Left ventricle myocardium inferior (tissue), 1 donor: ENCODE measurements at places on chromosomes 2 and 18. TPM values are rescaled to one million over a fixed set of nuclear protein-coding genes. Genes with fewer than 3 reads are reported as not detected.

GRCh38 chr2:234320066-234320465 lies 176.8 kb downstream of the ARL4C start:
- no peaks in the 10 kb centered on the region for H3K4me1 ChIP-seq
- H3K36me3 ChIP-seq, result no peaks in the 10 kb centered on the region
- DNase-seq, result no peak
- H3K27me3 ChIP-seq, result peaks cover 18% of the 10 kb centered on the region
- H3K27ac ChIP-seq, result no peak overlapping the region

DNA sequence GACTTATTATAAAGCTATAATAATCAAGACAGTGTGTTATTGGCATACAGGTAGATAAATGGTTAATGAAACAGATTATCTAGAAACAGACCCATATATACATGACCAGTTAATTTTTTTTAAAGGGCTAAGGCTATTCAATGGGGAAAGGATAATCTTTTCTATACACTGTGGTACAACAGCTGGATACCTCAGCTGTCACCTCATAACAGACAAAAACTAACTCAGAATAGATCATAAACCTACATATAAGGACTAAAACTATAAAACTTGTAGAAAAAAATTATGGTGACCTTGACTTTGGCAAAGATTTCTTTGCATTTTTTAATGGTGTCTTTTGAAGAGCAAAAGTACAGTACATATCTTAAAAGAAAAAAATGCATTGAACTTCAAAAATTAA lies 30.2 kb downstream of the MAP3K2 start:
- DNase-seq, result no peak
- peaks cover 57% of the 10 kb centered on the region for H3K4me1 ChIP-seq
- H3K36me3 ChIP-seq, result no peaks in the 10 kb centered on the region
- no peak overlapping the region for H3K27ac ChIP-seq
- no peak overlapping the region for H3K4me3 ChIP-seq

DNA sequence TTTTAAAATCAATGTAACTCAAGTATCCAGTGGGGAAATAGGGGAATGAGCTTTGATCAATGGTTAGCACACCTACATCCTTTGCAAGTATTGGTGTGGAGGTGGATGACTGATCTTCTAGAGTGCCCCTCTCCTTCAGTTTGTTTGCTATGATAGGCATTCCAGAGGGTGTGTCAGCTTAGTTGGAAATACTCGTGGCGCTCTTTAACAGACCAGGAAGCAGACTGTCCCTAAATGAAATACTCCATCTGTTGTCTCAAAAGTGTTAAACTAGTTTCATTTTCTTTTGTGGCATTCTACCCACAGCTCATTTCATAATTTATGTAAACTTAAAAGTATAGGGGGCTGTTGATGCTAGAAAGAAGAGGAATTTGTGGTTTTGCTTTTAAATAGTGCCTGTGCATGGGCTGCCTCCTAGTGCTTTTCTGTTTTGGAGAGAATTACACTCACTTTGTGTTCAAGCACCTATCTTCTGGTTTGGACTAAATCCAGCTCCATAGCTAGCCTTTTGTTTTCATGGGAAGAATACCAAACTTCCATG lies 66.2 kb downstream of the STAT1 start:
- no peak for DNase-seq
- peak overlapping the region; percentile 40 for H3K4me3 ChIP-seq
- no peaks in the 10 kb centered on the region for H3K36me3 ChIP-seq
- H3K4me1 ChIP-seq, result peaks cover 32% of the 10 kb centered on the region

The KHK gene
- 2.9 TPM for total RNA-seq

GRCh38 chr2:176129813-176130146 lies 275 bp downstream of the HOXD8 start:
- H3K4me3 ChIP-seq, result peak overlapping the region; percentile 62
- no peak for DNase-seq
- peaks cover 99% of the 10 kb centered on the region for H3K27me3 ChIP-seq

DNA sequence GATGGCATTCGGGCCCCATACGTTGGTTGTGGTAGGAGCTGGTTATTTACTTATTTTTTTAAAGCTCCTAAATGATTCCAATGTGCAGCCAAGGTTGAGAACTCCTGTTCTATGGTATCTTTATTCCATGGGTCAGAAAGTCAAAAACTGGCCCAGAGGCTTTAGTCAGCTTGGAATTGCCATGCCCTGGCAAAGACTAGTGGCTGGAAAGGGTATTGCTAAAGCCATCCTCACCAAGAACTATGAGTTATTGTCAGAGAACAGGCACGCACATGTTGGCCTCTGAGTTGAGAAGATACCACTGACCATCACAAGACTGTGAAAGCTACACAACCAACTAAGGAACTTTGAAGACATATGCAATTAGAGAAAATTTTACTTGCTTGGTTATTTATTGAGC lies 47.9 kb upstream of the ACMSD start:
- H3K36me3 ChIP-seq, result no peaks in the 10 kb centered on the region
- no peak overlapping the region for H3K4me3 ChIP-seq
- H3K27me3 ChIP-seq, result peaks cover 22% of the 10 kb centered on the region
- H3K27ac ChIP-seq, result no peak overlapping the region
- DNase-seq, result no peak

- no peak overlapping the region for H3K4me3 ChIP-seq
- H3K4me1 ChIP-seq, result no peaks in the 10 kb centered on the region
- DNase-seq, result no peak
- peaks cover 29% of the 10 kb centered on the region for H3K27me3 ChIP-seq
Measured at GRCh38 chr2:234708091-234708683, 211.3 kb upstream of the ARL4C start.

DNA sequence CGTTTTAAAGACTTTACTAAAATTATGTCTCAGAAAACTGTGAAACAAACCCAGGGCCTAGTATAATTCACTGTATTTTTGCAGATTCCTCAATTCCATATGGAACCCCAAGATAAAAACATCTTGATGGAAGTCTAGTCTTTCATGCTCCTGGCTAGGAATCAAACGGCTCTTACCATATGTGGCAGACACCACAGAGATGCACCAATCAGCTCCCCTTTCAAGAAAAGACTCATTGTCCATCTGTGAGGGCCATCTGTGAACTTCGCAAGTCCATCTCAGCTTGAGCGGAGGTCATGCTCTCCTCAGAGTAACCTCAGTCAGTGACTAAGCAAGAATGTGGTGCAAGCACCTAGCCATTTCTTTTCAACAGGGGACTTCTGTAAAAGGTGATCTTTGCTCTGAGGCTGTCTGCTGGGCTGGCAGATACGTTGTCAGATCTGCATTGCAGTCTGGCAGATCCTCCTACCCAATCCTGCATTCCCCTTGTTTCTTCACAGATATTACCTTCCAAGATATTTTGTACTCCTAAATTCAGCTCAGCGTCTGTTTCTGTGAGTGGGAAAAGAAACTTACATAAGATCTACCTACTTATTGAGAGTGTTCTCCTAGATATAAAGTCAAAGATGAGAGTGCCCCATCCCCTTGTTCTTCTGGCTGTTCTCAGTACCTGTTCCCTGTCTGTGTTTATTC lies 419.3 kb downstream of the SPAG16 start:
- no peak overlapping the region for H3K27ac ChIP-seq
- no peak for DNase-seq
- H3K4me3 ChIP-seq, result no peak overlapping the region
- H3K36me3 ChIP-seq, result no peaks in the 10 kb centered on the region
- H3K27me3 ChIP-seq, result no peaks in the 10 kb centered on the region
- H3K4me1 ChIP-seq, result no peaks in the 10 kb centered on the region

- H3K4me1 ChIP-seq, result no peaks in the 10 kb centered on the region
- no peaks in the 10 kb centered on the region for H3K27me3 ChIP-seq
- H3K27ac ChIP-seq, result no peak overlapping the region
- DNase-seq, result no peak
- H3K36me3 ChIP-seq, result no peaks in the 10 kb centered on the region
- H3K4me3 ChIP-seq, result no peak overlapping the region
Measured at GRCh38 chr2:41657226-41657625, 390.6 kb upstream of the PKDCC start.

DNA sequence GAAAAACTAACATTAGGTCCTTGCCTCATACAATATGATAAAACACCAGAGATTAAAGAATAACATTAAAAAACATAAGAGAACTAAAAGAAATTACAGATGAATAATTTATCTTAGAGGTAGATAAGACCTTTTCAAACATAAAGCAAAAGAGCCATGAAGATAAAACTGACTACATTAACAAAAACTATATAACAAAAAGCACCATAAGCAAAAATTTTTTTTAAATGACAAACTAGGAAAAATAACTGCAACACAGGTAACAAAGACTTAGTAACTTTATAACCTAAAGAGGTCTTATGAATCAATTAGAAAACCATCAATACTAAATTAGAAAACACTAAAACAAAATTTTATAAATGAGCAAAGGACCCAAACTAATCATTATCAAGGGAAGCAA lies 16.3 kb upstream of the SERTAD2 start:
- no peaks in the 10 kb centered on the region for H3K27me3 ChIP-seq
- no peak overlapping the region for H3K4me3 ChIP-seq
- H3K36me3 ChIP-seq, result no peaks in the 10 kb centered on the region
- no peak for DNase-seq
- H3K4me1 ChIP-seq, result peaks cover 16% of the 10 kb centered on the region
